ENCODE measurements at places on chromosomes 5 and 9.

DNA sequence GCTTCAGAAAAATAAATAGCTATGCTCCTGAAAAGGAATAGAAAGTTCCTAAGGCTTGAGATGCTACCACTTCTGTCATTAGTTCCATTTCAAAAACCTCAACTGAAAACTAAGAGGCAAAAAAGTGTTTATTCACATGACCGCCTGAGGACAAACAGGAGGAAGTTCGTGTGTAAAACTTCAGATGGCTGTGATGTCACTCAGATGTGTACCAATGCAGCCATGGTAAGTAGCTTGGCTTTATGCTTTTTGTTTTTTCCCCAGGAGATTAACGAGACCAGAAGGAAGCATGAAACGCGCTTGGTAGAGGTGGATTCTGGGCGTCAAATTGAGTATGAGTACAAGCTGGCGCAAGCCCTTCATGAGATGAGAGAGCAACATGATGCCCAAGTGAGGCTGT is 33.0 kb downstream of the LMNB1 start:
- no peak for DNase-seq

GRCh38 chr5:91381774-91382359 is 1.2 kb downstream of the ARRDC3 start:
- peak; percentile 89 for DNase-seq

DNA sequence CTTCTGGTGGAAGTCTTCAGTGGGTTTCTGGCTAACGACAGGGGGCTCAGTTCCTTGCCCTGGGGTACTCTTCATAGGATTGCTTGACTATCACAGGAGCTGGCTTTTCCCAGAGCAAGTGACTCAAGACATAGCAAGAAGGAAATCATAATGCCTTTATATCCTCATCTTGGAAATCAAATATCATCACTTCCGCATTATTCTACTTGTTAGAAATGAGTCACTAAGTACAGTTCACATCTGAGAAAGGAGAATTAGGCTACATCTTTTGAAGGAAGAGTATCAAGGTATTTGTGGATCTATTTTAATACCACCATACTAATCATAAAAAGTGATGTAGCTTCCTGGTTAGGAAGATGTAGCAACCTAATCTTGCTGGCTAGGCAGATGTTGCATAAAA is 148.2 kb upstream of the RAI14 start:
- DNase-seq, result no peak

DNA sequence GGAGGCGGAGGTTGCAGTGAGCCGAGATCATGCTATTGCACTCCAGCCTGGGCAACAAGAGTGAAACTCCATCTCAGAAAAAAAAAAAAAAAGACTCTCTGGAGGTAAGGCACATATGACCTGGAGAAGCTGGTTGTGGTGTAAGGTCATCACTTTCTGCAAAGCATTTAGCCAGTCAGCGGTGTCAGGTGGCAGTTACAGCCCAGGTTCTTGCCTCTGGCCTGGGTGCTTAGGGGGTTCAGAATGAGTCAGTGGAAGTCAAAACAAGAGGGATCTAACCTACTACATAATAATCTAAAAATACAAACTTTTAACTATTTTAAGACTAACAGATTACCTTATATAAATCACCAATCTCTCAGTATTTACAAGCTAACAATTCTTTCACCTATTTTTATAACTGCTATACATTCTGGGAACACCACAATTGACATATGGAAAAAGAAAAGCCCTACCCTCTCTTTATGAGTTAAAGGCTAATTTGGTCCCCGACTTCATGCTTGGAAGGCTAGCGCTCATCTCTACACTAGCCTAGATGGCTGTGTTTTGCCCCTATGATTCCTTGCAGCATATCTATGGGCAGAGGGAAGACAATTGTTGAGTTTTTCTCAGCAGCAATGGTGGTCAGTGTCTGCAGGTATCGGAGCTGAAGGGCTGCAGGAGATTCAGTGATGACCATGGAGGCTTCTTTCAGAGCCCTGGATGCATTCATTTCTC is 29.2 kb downstream of the STOM start:
- peak; percentile 87 for DNase-seq

- peak; percentile 96 for DNase-seq
These were observed at the start of gene ALDH7A1 for GRCh38 chr5:126594748-126595485. ALDH7A1 (minus strand) TSS chr5:126595219; CDS start chr5:126595198, 21 bp downstream.

- DNase-seq, result peak; percentile 32
These were observed 267.2 kb downstream of the RAB3C start for GRCh38 chr5:58849921-58850667.

GRCh38 chr5:35488791-35489190 is 128.9 kb upstream of the SPEF2 start:
- DNase-seq, result peak; percentile 9

- DNase-seq, result no peak
These were observed 2042.6 kb upstream of the CDH6 start for GRCh38 chr5:29150840-29151239.

DNA sequence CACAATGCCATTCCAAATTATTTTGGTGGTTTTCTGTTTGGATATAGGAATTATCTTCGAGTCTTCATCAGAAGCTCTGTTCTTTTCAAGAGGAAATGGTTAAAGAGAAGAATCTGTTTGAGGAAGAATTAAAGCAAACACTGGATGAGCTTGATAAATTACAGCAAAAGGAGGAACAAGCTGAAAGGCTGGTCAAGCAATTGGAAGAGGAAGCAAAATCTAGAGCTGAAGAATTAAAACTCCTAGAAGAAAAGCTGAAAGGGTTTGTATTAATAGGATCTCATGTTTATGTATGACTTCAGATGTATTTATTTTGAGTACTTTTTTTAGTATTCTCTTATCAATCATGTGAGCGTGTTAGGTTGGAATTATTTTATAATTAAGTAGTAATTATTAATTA is 15.0 kb downstream of the HMMR start:
- no peak for DNase-seq

DNA sequence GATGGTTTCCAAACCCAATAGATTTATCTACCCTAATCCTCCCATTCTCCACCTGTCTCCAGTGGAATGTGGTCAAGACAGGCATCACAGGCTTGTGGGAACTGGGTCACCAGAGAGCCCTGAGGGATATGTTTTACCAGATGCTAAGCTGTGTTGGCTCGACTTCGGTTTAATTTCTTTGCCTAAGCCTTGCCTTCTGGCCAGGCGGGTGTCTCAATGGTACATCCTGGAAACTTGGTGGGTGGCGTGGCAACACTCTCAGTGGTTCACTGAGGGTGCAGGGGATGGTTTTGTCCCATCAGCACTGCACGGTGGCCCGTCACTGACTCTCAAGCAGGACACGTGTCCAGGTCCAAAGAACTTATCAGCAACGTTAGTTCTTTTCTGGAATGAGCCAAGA is 192.2 kb downstream of the TENT4A start:
- DNase-seq, result no peak

GRCh38 chr5:169298193-169298592 is 2.7 kb downstream of the SLIT3 start:
- no peak for DNase-seq

DNA sequence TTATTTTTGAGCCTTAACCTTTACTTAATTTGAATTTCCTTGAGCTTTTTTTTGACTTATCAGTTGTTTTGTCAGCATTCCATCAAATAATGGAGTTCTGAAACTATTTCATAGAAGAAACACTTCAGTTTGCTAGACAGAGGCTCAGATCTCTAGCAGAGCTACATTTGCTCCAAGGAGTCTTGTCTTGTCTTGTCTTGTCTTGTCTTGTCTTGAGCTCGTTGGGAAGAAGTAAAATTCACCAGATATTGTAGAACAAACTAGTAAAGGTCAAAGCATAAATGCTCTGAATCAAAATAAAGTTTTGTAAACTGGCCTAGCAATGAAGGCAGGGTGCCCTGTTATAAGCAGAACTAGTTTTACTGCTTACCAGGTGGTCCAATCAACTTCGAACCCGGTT is 33.5 kb downstream of the RAB24 start:
- no peak for DNase-seq

- no peak for DNase-seq
These were observed 17.9 kb downstream of the COL15A1 start for GRCh38 chr9:98961513-98962180.

- DNase-seq, result no peak
These were observed 44.5 kb upstream of the JMY start for GRCh38 chr5:79191457-79191856.

DNA sequence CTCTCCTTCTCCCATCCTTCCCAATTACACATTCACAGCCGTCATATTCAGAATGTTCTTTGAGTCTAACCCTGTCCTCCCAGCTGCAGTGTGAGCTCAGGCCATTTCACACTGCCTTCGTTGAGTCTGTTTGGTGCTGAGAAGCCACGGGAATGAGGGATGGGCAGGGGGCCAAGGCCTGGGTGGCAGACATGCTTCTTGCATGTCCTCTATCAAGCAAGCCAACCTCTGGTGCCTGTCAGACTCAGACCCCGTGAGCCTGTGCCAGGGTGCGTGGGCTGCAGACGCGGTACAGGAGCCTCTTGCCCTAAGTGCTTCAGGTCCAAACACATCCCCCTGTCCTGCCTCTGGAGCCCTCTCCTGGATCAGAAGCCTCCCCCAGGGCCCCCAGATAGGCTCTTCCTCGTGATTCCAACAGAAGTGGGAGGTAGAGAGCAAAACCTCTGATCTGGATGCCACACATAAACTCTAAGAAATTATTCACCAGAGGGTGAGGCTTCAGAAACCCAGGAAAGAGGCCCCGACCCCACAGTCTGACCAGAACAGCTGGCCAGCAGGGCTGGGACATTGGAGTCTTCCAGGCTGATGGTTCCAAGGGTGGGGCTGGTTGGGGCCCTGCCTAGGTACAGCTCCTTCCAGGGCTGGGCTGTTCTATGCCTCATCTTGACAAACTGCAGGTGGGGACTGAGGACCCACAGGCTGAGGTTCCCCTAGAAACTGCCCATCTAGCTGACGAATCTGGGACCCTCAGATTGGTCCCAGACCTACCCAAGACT is 46.7 kb upstream of the CDKN2AIPNL start:
- peak; percentile 46 for DNase-seq

- no peak for DNase-seq
These were observed 87.4 kb downstream of the THBS4 start for GRCh38 chr5:80122579-80122978.

- DNase-seq, result no peak
These were observed 15.3 kb upstream of the LIX1 start for GRCh38 chr5:97157689-97158088.

DNA sequence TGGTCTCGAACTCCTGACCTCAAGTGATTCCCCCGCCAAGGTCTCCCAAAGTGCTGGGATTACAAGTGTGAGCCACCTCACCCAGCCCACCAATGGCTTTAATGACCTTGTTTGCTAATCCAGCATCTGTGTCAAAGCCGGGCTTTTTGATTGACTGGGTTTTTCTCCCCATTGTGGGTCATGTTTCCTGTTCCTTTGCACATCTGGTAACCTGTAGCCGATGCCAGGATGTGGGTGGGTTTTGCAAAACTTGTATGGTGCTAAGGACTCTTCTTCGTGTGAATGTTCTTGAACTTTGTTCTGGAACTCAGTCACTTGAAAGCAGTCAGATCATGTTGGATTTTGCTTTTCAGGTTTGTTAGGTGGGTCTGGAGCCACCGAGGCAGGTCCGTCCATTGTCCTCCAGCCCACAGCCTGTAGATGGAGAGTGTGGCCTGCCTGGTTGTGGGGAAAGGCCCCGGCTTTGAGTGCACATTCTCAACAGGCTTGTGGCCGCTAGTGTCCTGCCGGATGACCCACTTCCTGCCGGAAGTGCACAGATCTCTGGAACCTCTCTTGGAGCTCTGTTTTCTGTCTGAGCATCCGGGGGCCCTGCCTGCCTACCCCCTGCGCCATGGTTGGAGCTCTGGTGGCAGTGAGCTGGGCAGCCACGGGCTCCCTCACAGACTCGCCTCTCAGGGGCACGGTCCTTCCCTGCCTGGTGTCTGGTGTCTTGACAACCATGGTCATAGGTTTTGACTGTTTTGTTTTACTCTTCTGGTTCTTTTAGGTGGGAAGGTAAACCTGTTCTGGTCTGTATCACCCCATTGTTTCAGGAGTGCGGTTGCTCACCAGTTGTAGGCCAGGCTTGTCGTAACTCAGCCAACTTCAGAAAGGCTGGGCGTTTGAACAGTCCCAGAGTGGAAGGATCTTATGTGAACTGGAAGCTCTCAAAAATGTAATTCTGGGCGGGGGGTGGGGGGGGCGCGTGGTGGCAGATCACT is 69.6 kb upstream of the CACNA1B start:
- DNase-seq, result no peak

- peak; percentile 68 for DNase-seq
These were observed 30.6 kb downstream of the EDIL3 start for GRCh38 chr5:84354101-84354500.

DNA sequence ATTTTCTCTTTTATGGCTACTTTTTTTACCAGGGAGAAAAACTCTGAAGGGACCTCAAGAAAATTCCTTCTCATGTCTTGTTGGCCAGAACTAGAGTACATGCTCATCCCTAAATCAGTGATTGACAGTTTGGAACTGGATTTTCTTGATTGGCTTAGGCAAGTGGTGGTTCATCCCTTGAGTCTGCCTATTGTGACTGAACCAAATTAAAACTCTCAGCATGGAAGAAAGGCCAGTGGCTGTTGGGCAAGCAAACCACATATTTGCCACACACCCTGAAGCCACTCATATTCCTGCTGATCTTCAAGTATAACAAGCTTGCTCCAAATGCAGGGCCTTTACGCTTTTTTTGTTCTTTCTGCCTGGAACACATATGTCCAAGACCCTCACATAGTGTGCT is 7.2 kb upstream of the HOMER1 start:
- DNase-seq, result no peak

DNA sequence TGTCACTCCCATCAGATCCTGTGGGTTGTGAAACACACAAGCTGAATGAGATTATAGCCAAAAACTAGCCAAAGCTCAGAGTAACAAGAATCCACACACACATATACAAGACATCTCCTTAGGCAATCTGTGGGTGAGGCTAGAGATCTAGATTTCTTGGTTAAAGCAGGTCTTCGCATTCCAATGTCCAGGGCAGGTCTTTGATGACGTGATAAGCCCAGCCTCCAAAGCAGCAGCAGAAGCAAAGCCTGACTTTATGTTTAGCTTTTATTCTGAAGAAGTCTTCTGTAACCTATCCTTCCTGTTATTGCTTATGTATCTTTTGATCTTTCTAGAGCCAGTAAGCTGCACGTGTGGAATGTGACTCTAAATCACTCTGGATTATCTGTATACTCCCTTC is 199.1 kb upstream of the SLC30A5 start:
- peak; percentile 30 for DNase-seq

GRCh38 chr5:173296737-173297676 is 31.2 kb downstream of the STC2 start:
- DNase-seq, result no peak

DNA sequence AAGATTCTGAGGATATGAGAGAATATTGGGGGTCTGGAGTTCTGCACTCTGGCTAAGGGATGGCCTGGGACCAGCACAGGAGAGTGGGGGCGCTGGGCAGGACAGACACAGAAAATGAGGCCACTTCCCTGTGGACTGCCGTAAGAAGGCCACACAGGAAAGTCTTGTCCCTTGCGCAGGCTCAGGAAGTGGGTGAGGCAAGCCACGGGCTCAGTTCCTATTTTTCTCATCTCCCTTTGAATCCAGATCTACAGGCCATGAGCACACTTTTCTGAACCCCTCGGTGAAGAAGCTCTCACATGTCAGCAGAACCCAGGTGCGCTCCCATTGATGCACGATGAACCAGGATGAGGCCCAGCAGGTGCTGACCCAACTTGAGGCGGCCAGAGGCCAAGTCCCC is 207.4 kb downstream of the AGTPBP1 start:
- no peak for DNase-seq

GRCh38 chr9:118100529-118101419 is 396.6 kb downstream of the TLR4 start:
- peak; percentile 2 for DNase-seq

- DNase-seq, result no peak
These were observed 56.2 kb upstream of the PALM2AKAP2 start for GRCh38 chr9:109723781-109724180.

All from M059J (cell line).